ENCODE measurements at places on chromosomes 1 and 21.

DNA sequence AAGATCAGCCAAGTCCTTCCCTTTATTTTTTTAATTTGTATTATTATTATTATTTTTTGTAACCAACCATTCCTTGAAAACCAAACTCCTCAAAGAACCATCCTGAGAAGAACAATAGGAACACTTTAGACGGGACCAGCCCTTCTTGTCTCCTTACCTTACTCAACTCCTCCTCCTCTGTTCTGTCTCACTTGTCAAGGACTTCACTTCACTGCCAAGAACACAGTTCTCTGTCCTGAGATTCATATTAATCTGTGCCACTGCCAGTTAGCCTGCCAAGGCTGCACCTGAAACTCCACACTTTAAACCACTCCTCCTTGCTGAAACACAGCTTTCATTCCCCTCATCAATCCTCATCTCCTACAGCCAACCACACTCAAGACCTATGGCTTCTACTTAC is 73.8 kb upstream of the ATP1A1 start:
- DNase-seq: no peak

- DNase-seq: no peak
These were observed 48.0 kb downstream of the EDN2 start for GRCh38 chr1:41436281-41437010.

DNA sequence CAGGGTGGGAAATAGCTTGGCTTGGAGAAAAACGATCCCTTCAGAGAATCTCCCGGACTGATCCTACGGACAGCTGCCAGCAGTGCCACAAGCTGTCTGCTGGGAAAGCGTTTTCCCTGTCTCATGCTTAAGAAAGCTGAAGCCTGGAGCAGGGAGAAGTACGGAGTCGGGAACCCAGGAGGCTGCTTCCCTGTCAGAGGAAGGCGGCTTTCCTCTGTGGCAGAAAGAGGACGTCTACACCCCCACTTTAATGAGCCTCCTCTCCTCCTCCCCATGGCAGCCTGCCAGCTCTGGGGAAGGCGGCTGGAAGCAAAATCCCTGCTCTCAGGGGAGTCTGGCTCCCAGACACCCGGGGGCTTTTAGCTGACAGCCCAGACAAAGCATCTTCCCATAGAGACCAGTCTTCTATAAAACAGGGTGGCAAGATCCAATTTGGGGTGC is 7.3 kb downstream of the KIF21B start:
- DNase-seq: no peak

- DNase-seq: no peak
These were observed 2.2 kb downstream of the ITSN1 start for GRCh38 chr21:33644383-33645074.

DNA sequence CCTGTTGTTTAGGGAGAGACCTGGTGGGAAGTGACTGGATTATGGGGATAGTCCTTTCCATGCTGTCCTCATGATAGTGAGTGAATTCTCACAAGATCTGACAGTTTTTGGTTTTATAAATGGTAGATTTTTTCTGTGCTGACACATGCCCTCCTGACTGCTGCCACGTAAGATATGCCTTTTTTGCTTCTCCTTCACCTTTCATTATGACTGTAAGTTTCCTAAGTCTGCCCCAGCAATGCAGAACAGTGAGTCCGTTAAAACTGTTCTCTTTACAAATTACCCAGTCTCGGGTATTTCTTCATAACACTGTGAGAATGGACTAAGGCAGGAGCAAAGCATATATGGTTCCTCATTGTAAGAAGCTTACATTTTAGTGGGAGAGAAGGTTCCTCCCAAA is 1727.2 kb downstream of the NCAM2 start:
- no peak for DNase-seq

DNA sequence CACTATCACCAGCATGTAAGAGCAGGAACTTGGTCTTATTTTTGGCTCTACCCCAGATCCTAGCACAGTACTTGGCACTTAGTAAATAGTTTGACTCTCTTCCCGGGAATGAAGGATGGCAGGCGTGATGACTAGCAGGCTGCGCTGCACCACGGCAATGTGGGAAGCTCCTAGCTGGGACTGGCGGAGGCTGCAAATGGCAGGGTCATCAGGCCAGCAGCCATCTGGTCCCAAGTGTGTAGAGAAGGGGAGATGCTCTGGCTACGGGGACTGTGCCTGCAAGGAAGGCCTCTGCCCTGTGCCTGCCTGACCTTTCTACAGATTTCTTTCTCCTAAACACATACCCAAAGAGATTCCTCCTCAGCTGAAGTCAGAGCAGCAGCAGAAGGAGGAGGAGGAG is 95.0 kb downstream of the KCND3 start:
- no peak for DNase-seq

DNA sequence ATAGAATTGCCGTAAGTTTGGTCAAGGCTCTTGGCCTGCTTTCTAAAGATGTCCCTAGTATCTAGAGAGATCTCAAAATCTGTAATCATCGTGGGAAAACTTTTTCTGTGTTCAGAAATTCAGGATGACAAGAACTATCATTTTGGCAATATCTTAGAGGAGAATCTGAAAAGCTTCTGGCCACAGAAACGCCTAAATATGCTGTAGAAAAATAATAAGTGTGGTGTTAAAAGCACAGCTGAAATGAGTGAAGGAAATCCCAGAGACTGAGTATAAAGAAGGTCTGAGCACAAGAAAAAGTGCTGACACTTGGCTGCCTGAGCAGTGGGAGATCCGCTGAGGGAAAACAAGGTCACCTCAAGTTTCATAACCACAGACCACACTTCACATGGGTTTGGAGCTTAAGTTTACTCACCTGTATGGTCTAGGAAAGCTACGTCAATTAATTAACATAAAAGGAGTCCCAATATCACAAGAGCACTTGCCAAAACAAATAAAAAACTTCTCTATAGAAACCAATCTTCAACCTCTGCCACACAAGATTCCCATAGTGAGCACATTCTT is 235.2 kb upstream of the IRF2BP2 start:
- peak; percentile 21 for DNase-seq

GRCh38 chr21:45825219-45825618 is 156.4 kb upstream of the COL6A1 start:
- DNase-seq: no peak

- no peak for DNase-seq
These were observed 401.2 kb upstream of the PROX1 start for GRCh38 chr1:213586587-213586972.

- no peak for DNase-seq
These were observed 18.1 kb downstream of the ADAM30 start for GRCh38 chr1:119878171-119878570.

DNA sequence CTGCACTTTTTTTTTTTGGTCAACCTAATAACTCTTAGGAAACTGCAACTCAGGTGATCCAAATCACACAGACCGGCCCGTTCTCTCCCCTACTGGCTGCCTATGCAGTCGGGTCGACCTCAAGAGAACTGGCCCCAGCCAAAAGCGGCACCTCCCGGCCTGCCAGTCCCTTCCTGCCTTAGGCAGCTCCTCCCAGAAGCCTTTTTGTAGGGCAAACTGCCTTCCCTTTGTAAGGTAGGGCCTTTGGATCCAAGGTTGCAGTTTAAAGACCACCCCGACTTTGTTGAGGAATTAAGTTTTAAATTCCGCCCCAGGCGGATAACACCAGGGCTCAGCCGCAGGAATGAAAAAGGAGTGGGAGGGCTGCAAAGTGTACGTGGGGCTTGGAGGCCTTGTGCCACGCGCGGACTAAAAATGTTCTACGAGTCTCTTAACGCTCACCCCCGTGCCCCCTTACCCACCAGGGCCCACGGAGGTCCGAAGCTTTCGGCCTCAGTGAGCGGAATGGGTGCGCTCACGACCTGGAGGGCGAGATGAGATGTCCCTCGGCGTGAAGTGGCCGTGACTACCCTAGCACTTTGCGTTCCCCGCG is 642 bp upstream of the ST3GAL3 start:
- peak; percentile 6 for DNase-seq

DNA sequence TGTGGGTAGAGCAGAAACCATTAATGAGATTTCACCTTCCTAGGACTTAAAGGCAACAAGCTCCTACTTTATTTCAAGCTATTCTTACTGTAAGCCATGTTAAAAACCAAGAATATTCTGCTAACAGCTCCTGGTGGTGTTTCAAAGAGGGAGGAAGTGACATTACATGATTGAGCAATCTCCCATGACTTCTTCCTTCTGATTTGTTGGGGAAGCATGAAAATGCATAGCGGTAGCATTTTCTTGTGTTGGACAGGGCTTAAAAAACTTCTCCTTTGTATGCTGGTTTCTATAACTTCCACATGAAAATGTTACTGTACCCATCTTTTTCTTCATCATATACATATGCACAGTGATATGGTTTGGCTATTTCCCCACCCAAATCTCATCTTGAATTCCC is 297.0 kb upstream of the SNX7 start:
- DNase-seq: no peak

DNA sequence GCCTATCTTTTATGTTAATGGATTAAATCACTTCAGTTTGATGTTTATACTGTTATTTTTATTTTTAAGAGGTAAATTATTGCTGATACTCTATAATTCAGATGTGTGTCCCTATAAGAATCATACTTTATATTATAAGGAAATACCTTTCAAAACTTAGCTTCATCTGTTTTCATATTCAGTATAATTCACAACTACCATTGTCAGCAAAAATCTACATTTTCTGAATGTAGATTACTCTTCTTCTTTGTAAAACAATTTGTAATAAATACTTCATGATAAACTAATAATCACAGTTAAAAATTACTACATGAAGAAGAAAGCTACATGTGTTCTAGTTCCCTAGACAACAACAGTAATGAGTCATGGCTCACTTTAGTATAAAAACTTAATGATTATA is 115.4 kb upstream of the SERTAD4 start:
- DNase-seq: no peak

- DNase-seq: no peak
These were observed 48.9 kb downstream of the C4BPA start for GRCh38 chr1:207152792-207153468.

DNA sequence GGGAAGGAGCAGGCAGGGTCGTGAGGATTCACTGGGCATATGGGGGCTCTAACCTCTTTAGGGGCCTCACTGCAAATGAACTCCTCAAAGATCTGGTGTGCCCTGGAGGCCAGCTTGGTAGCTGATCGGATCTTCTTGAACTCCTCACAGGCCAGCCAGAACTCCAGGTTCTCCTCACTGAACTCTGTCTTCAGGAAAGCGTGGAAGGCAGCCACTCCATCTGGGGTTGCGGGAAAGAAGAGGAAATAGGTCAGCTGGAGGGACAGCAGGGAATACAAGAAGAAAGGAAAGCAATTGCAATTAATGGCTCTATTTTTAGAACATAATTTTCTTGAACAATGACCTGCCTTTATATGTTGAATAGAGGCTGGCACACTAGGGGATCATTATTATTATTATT is 2.3 kb downstream of the RGS16 start:
- no peak for DNase-seq

GRCh38 chr1:234900595-234900994 is 228.0 kb downstream of the TOMM20 start:
- DNase-seq: no peak

GRCh38 chr1:212699104-212699624 is 476 bp downstream of the BATF3 start:
- peak; percentile 47 for DNase-seq

DNA sequence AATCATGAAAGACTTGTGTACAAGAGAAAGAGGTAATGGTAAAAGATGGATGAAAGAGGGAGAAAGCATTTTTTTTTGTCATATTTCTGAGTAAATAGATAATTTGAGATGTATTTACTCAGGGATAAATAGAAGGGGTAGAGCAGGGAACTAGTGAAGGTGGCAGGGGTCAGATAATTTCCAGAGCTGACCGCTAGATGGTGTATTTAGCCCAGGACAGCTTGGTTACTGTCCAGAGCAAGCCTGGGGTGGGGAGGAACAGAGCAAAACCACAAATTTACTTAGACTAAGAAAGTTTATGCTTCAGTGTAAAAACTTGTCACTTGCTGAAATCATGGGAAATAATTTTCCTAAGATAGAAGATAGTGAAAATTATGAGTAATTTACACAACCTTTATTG is 91.5 kb downstream of the XCL2 start:
- no peak for DNase-seq

GRCh38 chr21:39712273-39712672 is 32.7 kb upstream of the IGSF5 start:
- DNase-seq: no peak

DNA sequence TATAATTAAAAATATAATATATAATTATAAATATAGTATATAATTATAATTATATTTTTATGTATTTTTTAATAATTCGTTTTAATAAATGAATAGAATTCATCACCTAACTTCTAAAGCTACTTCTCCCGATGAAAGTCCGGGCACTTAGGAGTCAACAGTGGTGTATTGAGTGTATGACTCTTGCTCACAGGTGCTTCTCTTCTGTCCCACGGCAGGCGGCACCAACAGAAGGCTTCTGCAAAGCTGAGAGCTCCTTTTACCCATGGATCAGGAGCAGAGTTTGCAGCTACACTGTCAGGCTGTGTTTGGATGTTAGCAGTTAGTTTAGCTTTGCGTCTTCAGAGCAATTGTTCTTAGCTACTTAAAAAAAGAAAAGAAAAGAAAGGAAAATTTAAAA is 122.4 kb downstream of the LIPI start:
- DNase-seq: no peak

GRCh38 chr1:203673550-203674411 is 47.1 kb downstream of the ATP2B4 start:
- peak; percentile 61 for DNase-seq

GRCh38 chr1:160836981-160837557 is 25.6 kb downstream of the CD244 start:
- no peak for DNase-seq

GRCh38 chr1:243885806-243886205 is 35.8 kb upstream of the AKT3 start:
- DNase-seq: no peak

GRCh38 chr21:38914528-38915293 is 109.0 kb downstream of the ETS2 start:
- DNase-seq: no peak

DNA sequence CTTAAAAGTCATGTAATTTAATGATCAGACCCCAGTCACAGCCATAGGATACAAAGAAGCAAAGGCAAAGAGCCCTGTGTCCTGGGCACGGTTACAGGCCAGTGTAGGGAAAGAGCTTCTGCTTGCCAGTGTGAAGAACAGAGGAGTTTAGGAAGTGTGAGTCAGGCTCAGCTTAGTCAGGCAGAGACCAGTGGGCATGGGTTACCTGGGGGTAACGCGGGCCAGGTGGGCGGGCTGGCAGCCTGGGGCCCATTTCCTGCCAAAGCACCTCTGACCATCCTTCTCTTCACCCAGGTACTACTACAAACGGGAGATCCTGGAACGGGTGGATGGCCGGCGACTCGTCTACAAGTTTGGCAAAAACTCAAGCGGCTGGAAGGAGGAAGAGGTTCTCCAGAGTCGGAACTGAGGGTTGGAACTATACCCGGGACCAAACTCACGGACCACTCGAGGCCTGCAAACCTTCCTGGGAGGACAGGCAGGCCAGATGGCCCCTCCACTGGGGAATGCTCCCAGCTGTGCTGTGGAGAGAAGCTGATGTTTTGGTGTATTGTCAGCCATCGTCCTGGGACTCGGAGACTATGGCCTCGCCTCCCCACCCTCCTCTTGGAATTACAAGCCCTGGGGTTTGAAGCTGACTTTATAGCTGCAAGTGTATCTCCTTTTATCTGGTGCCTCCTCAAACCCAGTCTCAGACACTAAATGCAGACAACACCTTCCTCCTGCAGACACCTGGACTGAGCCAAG is 4.7 kb downstream of the ELF3 start:
- DNase-seq: no peak
